ENCODE measurements at places on chromosomes 1 and 21.
A peak's percentile ranks its signal among the peaks of the same experiment; 100 is the strongest.

DNA sequence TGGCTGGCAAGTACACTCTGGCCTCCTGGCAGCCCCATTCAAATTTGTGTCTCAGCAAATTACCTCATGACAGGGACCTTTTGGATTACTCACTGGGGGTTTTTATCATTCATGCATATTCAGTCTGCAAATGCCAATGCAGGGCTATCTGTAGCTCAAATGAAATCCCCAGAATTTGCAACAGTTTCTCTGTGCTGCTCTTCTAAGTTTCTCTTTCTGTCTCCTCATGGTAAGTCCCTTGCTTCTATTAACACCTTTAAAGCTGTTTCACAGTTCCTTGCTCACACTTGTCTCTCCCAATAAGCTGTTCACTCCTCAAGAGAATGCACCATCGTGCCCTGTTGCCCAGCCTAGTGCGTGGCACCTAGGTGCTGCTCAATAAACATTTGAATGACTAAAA lies 3.3 kb upstream of the FAM78B start:
- DNase-seq, result no peak

DNA sequence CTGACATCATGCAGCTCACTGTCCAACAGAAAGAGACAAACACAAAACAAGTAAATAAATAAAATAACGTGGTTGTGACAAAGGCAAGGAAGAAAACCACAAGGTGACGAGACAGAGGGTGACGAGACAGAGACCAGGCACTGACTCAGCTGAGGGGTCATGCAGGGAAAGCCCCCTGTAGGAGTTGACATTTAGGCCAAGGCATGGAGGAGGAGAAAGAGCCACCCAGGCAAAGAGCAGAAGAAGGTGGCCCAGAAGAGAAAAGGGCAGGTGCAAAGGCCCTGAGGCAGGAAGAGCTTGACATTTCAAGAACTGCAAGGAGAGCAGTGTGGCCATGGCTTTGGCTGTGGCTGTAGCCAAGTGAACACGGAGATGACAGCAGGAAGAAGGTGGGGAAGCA lies 65.1 kb upstream of the ID3 start:
- no peak for DNase-seq

DNA sequence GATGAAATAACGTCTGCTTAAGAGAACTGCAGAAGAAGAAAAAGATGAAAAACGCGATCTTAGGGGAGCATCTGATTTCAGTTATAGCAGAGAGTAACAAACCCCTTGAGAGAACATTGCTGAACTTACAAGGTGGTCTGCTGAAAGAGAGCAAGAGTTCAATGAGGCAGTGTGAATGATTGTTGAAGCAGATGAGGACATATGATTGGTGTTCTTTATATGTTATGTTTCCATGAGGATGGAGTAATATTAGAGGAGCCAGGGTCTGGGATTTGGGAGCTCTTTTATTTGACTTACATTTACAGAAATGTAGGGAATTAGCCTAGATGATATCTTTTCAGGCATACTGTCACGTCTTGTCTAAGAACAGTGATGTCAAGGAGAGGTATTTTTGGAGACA lies 1302.0 kb downstream of the KCNT2 start:
- no peak for DNase-seq

- no peak for DNase-seq
Measured at GRCh38 chr1:234963904-234964702, 164.5 kb downstream of the TOMM20 start.

GRCh38 chr1:154661110-154661509 lies 53.1 kb upstream of the ADAR start:
- DNase-seq, result no peak

- no peak for DNase-seq
Measured at GRCh38 chr21:38289705-38290485, 33.1 kb downstream of the KCNJ15 start.

DNA sequence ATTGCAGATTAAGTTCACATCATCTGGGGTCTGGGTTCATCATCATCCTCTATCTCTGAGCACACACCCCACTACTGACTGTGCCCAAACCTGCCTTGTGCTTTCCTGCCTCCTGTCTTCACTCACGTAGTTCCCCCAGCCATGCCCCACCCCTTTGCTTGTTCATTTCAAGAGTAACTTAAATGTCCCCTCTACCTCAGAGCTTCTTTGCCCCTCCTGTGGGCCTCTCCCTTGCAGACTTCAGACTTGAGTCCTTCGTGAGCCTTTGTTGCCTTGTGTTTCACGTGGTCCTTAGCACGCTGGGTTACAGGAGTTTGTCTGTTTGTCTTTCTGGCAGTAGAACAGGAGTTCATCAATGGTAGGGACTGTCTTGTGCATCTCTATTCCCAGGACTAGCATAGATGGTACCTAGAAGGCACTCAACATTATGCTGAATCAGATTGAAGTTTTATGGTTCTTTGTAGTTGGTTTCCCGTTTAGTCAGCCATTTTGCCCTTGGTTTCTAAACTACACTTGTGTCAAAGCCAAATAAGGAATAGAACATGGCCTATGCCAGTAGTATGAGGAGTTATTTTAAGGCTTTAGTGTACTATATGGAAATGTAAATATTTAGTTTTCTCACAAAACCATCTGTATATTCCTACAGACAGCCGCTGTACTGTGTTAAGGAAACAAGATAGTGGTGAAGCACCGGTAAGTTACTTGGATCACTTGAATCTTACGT lies 86.2 kb downstream of the TTC3 start:
- DNase-seq, result no peak

DNA sequence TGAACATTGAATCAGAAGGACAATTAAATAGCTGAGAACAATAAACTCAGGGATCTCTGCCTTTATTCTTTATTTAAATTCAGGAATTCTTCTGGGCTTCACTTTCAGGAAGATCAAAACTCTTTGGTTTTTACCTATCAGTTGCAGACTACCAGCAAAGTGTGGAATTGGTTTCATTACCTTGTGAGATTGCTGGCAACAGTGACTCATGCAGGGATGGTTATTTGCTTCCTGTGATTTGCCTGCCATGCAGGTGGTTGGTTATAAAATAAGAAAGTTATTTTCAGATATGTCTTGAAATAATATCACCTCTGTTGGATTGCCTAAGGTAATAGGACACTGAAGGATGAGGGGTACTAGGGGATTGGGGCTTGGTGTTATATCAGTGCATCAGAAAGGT lies 204.6 kb downstream of the PTBP2 start:
- DNase-seq, result no peak

DNA sequence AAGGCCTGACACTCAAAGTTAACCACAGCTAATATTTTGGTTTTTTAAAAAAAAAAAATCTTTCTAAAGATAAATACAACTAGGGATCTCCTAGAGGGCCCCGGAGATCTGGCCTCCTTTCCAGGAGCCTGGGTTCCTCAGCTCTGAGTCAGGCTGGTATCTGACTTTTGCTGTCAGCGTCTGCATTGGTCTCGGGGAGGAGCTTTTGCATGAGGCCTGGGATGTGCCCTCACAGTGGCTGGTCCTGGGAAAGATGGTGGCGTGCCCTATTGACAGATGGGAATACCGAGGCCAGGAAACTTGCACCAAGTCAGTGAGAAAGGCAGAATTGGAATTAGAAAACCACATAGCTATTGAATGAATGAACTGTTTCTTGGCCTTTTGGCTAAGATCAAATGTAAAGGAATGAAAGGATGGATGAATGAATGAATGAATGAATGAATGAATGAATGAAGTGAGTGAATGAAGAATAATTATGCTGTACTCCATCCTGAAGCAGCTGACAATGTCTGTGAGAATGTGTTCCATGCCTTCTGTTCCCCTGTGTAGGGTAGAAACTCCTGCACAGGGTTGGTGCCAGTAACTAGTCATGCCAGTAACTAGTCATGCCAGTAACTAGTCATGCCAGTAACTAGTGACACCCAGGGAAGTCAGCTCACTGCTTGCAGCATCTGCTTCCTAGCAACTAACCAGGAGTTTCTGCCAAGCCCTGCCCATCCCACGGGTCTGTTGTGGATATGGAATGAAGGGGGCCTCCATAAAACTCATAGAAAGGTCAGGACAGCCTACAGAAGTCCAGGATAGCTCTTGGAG lies 242.5 kb upstream of the VAMP3 start:
- no peak for DNase-seq

- DNase-seq, result no peak
Measured at GRCh38 chr1:87918398-87918797, 589.7 kb downstream of the LMO4 start.

- peak; percentile 21 for DNase-seq
Measured at GRCh38 chr1:109499661-109500536, 6.0 kb downstream of the CYB561D1 start.

DNA sequence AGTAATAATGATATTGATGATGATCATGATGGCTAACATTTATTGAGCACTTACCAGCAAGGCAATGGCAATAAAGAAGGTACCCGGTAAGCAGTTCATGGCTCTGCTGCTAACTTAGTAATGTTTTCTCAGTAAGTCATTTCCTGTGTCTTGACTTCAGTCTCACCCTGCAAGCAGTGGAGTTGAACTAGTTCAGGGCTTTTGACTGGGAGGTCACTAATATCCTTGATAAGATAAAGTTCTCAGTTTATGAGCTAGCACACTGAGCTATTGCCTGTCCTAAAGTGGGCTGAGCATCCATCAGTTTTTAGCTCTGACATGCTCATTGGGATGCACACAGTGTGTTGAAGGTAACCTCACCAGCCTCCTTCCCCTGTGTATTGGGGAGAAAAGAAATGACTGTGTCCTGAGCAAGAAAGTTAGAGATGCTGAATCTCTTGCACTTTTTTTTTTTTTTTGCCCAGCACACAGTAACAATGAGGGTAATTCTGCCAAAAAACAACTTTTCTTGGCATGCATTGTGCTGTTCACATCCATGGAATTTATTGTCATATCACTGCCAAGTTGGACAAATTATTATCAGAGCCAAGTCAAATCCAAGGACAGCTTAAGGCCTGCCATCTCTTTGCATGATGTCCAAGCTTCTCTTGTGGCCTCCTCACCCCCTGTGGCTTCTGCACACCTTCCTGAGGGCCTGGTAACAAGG lies 55.5 kb upstream of the GADD45A start:
- no peak for DNase-seq

GRCh38 chr1:212285685-212286555 lies 710 bp downstream of the PPP2R5A start:
- DNase-seq, result peak; percentile 61

DNA sequence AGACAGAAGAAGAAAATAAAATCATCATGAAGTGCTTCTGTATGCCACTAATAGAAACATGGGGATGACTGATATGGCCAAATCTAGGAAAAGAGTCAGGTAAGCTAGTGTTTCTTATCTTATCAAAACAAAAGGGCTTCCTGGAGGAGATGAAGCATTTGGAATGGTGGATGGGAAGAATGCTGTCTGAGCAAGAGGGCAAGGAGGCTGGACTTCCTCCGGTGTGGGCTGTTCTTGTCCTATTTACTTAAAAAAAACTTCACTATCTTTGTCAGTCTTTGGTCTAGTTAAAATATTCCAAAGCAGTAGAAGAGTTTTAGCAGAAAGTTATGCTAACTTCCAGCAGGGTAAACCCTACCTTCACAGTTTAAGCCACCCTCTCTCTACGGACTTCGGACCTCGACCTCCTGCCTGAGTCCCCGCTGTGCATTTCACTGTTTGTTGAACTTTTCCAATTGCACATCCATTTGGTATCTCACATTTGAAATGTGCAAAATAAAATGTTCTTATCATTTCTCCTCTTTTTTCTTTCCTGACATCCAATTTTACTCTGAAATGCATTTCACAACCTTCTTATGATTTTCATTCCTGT lies 64.8 kb upstream of the TSPAN2 start:
- no peak for DNase-seq

DNA sequence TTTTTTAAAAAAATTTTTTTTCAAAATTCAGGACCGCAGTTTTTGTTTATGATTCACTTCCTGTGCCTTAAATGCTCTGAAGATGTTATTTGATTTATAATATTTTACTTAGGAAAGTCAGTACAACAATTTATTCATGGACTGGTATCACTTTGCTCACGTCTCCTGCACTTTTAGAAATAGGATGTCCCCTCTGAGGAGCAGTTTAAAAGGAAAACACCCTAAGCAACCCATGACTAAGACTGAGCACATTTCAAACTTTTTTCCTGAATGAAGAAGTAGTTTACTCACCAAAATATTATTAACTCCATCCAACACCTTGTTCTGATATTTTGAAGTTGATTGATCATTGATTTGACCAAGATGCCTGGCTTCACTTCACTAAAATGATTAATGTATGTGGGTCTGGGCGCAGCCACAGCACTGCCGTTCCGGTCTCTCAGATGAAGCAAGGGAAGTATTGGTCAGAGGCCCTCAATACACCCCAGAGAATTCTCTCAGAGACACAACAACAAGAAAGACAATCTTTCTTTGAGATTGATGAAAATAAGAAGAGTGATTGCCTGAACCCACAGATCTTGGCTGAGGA lies 223.9 kb downstream of the TGFB2 start:
- no peak for DNase-seq

GRCh38 chr1:156064615-156065014 lies 3.7 kb downstream of the RAB25 start:
- no peak for DNase-seq
